ENCODE measurements at places on chromosomes 6 and 20.

DNA sequence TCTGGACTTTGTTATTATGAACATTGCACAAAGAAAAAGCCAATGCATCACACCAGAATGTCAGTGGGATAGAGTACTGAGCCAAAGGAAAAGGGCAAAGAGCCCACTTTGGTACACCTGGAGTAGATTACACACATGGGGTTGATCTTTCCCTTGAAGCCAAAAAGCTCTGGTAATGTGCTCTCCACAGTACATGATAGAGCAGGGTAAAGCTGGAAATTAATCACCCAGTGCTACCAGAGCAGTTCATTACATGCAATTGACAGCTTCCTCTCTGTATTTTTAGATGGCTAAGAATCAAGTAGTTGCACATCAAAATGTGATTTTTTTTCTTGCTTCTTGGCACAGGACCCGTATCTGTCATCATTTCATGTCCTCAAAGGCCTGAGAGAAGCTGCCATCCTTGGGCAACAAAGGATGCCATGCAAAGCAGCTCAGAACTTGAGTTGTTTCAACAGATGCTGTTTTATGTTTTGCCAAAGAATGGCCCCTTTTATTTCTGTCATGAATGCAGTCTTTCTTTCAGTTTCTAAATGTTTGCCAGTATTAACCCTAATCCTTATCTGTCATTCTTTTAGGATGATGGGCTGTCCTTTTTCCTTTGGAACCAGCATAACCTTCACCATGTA lies 88.1 kb downstream of the HDGFL1 start:
- no peak for DNase-seq

DNA sequence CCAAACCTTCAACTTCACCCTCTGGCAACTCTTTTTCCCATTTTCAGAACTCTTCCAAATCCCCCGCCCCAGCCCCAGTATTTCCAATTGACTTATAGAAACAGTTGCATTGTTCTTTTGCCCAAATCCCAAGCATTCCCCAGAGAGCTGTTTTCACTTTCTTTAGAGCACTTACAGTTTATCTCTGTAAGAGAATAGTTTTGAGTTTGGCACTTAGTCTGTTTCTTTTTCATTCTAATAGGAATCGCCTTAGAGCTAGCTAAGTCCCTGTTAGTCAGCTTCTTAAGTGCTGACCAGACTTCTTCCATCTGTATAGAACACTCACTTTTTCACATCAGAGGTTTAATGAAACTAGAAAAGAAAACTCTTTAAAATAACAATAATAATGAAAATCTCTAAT lies 374.2 kb upstream of the FLRT3 start:
- no peak for DNase-seq

DNA sequence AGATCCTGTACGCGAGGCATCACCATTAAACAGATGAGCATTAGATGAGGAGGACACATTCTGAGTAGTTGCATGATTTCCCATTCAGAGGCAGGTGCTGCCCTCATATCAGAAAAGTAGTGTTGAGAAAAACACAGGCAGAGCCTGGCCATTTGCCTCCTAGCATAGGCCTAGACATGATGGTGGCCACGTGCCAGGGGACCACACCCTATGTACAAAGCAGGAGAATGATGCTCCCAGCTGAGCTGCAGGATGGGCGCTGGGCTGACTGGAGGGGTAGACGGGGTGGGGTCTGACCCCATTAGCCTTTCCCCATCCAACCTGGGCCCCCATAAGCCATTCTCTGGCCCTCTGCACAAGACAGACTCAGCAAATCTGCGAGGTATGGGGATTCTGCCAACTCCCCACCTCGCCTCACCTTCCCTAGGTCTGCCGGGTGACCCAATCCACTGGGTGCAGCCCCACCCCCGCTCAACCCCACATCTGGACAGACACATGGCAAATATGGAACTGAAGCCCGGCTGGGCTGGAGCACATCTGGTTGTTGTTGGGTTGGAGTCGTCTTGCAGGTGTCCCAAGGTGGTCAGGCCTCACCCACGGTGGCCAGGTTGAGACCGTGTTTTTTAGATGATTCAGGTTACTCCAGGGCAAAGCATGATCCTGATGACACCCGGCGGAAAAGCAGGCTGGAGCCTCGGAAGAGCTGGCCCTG lies 13.9 kb downstream of the PI16 start:
- no peak for DNase-seq

- no peak for DNase-seq
Measured at GRCh38 chr6:97882755-97883154, 599.7 kb upstream of the MMS22L start.

DNA sequence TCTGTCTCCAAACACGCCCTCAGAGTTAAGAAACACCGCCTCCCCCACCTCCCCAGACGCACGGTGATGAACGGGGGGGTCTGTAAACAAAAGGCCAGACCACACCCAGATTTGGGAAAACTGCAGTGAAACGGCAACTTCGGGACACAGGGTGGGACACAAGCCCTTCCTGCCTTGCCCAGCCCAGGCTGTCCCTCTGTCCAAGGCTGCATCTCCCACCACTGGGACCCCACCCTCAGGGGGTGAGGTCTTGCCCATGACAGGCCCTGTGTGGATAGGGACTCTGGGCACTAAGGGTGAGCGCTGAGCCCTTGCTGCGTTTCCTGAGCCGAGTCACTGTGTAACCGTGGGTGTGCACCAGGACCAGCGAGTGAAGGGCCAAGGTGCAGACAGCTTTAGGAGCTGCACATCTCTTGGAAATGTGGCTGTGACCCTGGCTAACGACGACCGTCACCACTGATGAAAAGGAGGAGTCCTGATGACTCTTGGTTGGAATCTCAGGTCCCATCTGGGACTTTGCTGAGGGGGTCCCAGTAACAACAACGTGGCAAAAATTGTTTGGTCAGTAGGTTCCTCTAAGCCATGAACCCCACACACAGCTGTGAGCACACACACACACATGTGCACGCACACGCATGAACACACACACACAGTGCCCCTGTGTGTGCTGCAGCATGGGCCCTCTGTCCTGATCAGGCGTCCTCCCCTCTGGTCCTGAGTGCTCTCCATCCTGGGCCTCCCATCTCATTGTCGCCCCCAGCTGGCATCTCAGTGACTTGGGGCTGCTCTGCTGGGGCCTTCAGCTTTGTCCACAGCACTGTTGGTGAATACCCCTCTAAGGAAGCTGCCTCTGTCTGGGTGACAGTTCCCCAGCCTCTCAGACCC lies 100.6 kb downstream of the RAMACL start:
- DNase-seq = no peak

GRCh38 chr6:108133594-108134179 lies 32.1 kb upstream of the NR2E1 start:
- DNase-seq = no peak

- no peak for DNase-seq
Measured at GRCh38 chr20:41587956-41588355, 30.2 kb downstream of the CHD6 start.

DNA sequence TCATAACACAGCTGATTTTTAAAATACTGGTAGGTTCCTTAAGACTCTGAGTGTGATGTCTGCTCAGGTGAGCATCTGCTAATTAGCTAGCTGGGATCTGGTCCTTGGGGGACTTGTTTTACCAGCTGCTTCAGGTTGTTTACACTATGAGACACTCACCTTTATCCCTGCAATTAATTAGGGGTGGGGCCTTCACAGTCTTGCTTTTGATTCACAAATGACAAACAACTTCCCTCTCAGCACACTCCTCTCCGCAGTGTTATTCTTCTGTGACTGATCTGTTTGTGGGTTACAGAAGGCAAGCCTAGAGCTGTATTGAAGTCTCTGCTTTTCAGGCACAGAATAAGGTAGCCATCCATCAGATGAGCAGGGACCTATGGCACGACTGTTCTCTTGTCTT lies 62.0 kb upstream of the CD83 start:
- no peak for DNase-seq

GRCh38 chr6:125346926-125347563 lies 45.3 kb upstream of the HDDC2 start:
- DNase-seq = no peak

GRCh38 chr6:166683477-166683876 lies 56.4 kb upstream of the RPS6KA2 start:
- no peak for DNase-seq

- DNase-seq = no peak
Measured at GRCh38 chr6:104418125-104418524, 441.6 kb downstream of the HACE1 start.

GRCh38 chr6:76771059-76771634 lies 692.1 kb downstream of the HTR1B start:
- DNase-seq = no peak

DNA sequence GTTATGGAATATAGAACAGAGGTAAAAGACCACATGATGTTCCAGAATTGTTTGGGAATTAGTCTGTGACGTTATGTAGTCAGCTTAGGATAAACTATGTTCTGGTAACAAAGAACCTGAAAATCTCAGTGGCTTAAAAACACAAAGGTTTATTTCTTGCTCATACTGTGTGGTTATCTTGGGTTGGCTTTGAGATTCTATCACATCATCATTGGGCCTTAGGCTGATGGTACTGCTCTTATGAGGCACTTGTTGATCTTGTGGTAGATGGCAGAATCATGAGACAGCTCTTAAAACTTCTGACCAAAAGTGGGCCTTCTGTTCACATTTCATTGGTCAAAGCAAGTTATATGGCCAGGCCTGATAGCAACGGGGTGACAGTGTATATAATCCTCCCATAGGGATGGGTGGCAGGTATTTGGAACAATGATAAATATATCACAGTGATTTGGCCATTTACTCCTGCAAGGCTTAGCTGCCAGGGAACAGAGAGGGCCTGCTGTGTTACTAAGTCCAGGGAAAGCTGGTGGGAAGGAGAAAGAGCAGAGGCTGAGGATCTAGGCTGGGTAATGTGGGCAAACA lies 13.5 kb downstream of the DHX35 start:
- DNase-seq = no peak

- DNase-seq = no peak
Measured at GRCh38 chr20:62797671-62798532, 1.6 kb downstream of the MRGBP start.

DNA sequence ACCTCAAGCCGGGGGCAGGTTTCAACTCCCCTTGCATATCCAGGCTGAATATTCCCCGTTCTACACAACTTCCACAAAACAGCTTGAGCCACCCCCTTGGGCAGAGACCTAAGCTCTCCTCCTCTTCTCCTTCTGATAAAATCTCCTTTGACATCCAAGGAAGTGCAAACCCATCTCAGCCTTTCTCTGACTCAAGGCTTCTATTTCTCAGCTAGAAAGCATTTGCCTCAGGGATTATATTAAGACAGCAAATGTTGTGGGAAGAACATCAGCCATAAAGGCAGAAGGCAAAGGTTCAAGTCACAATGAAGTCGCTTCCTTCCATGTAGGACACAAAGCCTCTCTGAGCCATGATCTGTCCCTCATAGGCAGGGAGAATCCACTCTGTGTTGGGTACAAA lies 386.6 kb upstream of the ARID1B start:
- DNase-seq = no peak

DNA sequence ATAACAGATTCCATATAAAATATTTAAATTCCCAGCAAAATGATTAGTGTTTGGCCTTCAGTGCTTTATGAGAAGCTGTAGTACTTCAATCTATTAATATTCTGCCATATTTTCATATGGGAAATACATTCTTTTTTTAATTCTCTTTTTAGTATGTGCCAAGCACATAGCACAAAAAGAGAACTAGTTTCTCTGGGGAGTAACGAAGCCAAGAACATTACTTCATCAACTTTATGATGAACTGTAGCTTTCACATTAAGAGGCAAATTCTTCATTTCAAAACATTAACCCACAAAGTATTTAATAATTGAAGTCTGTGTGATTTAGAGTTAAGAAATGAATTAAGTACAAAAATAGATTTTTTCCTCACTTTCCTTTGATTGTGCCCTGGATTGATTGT lies 281.0 kb upstream of the EYS start:
- DNase-seq = no peak

GRCh38 chr20:20261159-20261558 lies 106.7 kb upstream of the INSM1 start:
- DNase-seq = no peak

DNA sequence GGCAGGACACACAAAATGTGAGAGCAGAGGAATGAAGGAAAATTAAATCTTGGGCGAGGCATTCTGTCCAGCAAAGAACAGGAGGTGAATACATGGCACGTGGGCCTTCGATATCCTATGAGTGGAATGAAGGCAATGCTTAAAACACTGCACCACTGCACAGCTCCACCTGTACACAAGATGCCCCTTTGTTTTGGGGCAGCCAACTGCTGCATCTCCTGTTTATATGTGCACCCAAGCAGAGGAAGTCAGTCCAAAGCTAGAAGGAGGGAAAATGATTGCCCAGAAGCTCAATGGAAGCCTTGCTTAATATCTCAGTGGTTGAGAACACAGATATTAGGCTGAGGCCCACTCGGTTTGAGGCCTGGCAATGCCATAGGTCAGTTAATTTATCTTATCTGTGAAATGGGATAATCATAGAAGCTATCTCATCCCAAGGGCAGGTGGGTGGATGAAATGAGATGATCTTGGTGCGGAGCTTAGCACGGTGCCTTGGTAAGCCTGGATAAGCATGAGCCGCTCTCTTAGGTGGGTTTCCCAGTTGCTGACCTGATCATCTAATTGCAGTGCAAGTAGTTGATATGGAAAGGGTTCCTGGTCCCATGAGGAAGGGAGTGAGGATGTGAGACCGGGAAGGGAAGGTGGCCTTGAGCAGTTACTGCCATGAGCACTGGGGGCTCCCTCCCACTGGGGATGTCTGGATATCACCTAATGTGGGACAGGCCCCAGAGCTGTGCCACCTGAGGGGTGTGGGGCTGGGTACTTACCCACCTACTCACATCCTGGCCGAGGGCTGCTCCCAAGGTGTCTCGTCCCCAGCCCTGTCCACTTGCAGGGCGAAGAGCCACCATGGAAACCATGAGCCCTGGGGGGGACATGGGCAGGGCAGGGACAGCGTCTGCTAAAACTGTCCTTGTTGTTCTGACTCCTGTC lies 9.9 kb downstream of the BANF2 start:
- DNase-seq = no peak

DNA sequence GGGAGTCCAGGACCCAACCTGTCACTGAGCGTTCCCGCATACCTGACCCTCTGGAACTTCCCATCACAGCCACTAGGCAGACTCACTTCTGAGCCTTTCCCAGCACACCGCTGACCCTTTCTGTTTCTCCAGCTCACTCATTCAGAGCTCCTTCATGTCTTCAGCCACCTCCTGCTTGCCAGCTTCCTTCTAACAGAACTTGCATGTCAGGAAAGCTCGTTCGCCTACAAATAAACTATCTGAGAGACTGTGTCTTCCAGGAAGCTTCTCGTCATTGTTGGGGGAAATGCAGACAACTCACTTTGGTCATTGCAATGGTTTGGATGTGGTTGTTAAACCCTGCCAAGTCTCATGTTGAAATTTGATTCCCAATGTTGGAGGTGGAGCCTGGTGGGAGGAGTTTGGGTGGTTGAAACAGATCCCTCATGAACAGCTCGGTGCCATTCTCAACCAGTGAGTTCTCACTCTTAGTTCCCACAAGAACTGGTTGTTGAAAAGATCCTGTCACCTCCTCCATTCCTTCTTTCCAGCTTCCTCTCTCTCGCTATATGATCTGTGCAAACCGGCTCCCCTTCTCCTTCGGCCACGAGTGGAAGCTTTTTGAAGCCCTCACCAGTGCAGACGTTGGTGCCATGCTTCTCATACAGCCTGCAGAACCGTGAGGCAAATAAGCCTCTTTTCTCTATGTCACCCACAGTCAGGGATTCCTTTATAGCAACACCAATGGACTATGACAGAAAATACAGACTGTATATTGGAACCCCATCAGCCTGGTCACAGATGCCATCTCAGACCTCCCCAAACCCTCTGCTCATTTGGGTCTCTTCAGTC lies 1.4 kb upstream of the MUC21 start:
- DNase-seq = no peak

- no peak for DNase-seq
Measured at GRCh38 chr6:44923444-44923843, 404.7 kb upstream of the RUNX2 start.

- no peak for DNase-seq
Measured at GRCh38 chr6:113182370-113183141, 674.6 kb upstream of the MARCKS start.

Data from activated CD8-positive, alpha-beta memory T cell treated with anti-CD3 and anti-CD28 coated beads for 4 hours (primary cell).